ENCODE measurements at places on chromosomes 16 and 17. TPM values are rescaled to one million over a fixed set of nuclear protein-coding genes. Genes with fewer than 3 reads are reported as not detected.

Gene CNTD1
- total RNA-seq, result not detected

Gene RGS11
- total RNA-seq, result 8.2 TPM

Gene KCNH6
- 24.6 TPM for total RNA-seq

Gene TPPP3
- total RNA-seq, result 52.7 TPM

Gene KRTAP4-6
- total RNA-seq, result not detected

Gene CFAP119
- 4.6 TPM for total RNA-seq

Gene MRPL10
- 15.6 TPM for total RNA-seq

Gene KIAA0753
- total RNA-seq, result 39.4 TPM
